ENCODE measurements at places on chromosomes 12 and 14. TPM values are rescaled to one million over a fixed set of nuclear protein-coding genes. Genes with fewer than 3 reads are reported as not detected.

DNA sequence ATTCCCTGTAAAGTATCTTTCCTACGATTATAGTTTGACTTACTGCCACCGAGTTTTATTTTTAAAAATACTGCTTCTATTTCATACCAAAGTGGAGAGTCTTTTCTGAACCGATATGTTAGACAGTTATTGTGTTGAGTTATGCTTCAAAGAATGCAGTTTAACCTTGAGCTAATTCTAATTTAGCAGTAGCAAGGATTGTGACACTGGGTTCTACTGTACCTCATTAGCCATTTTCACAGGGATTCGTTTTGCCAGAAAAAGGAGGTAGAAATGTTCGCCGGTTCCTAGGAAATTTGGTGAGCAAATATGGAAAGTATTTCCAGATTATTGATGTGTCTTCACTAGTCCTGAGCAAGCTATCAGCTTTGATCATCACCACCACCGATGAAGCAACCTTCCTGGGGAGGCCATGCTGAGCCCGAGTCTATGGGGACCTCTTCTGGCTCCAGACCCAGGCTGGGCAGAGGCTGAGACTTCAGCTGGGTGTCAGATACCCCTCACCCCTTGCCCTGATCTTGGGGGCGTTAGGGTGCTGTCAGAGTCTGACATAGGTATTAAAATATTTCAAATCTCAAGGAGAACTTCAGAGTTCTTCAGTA is 13.6 kb downstream of the GLRX5 start:
- DNase-seq, result no peak

- no peak for DNase-seq
These were observed 22.1 kb upstream of the E2F7 start for GRCh38 chr12:77087427-77087826.

DNA sequence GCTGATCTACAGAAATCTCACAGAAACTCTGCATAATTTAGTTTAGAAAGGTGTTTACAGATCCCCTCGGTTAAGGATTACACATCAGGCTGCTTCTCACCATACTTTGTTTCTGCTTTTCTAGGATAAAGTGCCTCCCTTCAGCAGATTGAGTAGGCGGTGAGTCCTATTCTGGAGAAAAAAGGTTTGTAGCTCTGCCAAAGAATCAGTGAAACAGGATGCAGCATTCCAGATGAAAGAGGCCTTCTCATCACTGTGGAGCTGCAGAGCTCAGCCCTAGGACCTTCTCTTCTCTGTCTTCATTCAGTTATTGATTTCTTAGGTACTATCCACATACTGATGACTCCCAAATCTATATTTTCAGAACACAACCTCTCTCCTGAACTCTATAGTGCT is 155.5 kb upstream of the KRR1 start:
- no peak for DNase-seq

The KRT6C gene
- not detected for polyA plus RNA-seq

The GLS2 gene
- 5.6 TPM for polyA plus RNA-seq

The RGS6 gene
- 1.4 TPM for polyA plus RNA-seq
